NCI-H187 (cell line): ENCODE measurements at places on chromosomes 13 and 19.

DNA sequence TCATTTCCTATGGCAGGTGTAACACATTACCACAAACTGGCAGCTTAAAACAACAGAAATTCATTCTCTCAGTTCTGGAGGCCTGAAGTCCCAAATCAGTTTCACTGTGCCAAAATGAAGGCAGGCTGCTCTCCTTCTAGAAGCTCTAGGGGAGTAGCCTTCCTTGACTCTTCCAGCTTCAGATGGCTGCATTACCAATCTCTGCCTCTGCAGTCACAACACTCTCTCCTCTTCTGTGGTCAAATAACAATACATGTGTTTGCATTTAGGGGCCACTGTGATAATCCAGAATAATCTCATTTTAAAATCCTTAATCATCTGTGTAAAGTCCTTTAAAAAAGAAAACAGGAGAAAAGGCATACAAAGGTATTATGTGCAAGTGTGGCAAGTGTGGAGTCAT, 7.8 kb downstream of the DIAPH3 start:
- no peak for DNase-seq

DNA sequence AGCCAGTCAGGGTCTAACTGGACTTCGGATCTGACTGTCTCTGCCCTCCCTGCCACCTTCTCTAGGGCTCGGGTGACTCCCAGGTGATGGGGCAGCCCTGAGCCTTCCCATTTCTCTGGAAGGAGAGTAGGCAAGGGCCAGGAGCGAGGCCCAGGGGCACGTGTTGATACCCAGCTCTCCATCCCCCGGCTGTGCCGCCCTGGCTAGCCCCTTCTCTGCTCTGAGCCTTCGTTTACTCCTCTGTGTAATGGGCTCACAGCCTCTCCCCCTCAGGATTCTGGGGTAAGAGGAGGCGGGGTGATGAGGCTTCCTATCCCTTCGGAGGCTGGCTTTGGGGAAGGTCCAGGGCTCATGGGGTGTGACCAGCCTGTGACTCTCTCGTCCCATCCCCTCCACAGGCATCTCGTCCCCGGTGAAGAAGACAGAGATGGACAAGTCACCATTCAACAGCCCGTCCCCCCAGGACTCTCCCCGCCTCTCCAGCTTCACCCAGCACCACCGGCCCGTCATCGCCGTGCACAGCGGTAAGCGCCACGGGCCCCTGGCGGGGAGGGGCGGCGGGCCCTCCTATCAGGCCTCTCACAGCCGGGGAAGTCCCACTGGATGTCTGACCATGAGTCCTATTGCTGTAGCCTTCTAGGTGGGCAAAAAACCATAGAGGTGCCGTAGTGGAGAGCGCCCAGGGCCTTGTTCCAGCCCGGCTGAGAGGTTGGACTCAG, 31.6 kb downstream of the SMIM24 start:
- no peak for DNase-seq

GRCh38 chr13:32195713-32196112, 119.5 kb downstream of the ZAR1L start:
- DNase-seq: no peak

DNA sequence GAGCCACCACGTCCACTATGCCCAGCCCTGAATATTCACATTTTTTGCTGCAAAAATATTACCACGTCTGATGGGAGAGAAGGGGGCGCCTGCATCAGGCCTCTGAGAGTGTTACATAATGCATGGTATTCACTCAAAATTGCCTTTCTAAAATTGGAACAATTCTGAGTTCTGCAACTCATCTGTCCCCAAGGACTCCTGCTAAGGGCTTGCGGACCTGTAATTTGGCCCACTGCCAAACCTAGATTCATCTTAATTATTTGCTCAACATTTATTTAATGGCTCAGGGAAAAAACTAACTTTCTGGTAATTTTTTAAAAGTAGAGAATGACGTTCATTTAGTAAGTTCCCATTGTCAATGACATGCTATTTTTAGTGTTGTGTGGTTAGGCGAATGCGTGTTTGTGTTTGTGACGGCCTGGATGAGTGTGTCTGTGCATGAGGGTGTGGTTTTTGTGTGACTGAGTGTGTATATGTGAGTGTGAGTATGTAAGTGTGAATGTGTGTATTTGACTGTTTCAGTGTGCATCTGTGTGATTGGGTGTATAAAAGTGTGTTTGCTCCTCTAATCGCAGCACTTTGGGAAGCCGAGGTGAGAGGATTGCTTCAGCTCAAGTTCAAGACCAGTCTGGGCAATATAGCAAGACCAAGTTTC, 8.8 kb downstream of the INAFM1 start:
- no peak for DNase-seq

DNA sequence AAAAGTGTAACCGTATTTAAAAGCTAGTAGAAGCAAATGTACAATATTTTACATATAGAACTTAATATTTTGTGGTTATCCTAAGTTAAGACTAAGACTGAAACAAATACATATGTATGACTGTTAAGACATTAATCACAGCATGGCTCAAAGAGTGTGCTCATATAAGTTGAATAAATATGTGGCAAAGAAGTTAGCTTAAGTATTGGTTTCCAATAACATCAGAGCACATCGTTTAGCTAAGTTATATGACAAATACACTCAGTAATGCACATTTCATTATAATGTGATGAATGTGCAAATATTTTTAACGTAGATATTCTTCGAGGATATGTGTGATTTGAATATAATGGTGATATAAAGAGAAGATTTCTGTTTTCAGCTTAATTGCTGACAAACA, 253.8 kb downstream of the SLITRK5 start:
- no peak for DNase-seq

GRCh38 chr19:15551293-15552004, 43.1 kb downstream of the CYP4F22 start:
- DNase-seq: no peak

- DNase-seq: no peak
These were observed 8.3 kb upstream of the MZF1 start for GRCh38 chr19:58581227-58582141.

DNA sequence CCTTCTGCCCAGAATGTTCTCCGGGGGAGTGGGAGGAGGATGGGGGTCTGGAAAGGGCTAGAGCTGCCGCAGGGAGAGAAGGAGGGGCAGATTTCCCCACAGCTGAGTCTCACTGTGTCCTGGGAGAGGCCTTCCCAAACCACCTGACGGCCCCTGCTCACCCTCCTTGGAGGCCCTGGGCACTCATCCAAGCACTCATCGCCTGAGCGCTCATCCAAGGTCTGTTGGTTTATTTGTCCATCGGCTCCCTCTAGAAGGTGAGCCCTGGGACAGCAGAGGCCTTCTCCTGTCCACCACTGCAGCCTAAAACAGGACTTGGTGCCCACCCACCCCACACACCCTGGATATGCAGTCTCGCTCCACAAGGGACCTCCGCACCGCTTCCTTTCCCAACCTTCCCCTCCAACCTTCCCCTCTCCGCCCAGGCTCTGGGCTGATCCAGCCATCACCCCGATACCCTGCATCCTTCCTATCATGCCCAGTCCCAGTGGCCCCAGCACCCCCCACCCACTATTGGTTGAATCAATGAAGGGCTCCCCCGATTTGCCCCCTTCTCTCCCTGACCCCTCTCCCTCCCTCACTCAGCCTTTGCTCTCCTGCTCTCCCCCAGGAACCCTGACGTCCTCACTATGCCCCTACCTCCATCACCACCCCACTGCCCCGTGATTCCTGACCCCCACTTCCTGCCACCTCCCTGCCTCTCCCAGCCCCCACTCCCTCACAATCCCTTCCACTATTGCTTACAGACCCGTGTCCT, 1.7 kb downstream of the UBXN6 start:
- DNase-seq: no peak

GRCh38 chr13:109369353-109370052, 416.9 kb downstream of the IRS2 start:
- DNase-seq: no peak

DNA sequence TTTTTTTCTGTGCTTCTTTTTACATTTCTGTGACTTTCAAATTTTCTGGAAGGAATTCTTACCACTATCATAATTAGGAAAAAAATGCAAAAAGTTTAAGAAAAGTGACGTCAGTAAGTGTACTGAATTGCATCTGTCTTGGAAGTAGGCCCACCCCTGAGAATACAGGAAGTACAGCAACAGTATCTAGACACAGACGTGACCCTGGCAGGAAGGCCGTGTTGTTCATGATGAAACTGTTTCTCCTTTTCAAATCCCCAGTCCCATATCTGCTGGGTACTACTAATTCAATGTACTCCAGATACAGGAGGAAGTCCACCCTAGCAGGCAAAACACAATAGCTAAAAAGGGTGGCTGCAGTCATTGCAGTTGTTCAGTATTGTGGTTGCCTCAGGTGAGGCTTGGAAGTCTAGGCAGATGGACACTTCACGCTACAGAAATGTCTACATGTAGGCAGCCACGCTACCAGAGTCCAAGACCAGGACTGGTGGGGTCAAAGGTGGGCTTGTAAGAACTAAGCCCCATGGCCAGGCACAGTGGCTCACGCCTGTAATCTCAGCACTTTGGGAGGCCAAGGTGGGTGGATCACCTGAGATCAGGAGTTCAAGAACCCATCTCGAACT, 49.6 kb upstream of the MED4 start:
- DNase-seq: no peak

- DNase-seq: no peak
These were observed 140 bp downstream of the PLEKHJ1 start for GRCh38 chr19:2236064-2236313.

DNA sequence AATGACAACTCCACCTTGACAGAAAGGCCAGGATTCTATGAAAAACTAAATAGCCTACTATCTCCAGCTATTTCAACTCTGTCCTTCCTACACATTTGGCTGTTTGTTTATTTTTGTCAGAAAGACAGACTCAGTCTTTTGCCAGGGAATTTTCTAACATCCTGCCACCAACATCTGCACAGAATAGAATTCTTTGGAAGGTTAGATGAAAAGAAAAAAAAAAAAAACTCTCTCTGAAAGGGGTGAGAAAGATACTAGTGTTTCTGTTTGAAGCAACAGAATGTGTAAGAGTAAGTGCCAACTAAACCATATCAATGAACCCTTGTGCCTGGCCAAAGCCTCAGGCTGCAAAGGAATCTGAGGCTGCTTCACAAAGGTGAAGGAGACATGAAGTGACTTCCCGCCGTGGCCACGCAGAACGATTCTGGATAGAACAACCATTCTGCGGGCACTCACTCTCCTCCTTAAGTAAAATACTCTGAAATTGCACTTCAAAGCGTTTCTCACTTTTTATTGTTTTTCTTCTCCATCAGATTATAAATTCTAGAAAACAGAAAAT, 498.2 kb downstream of the IRS2 start:
- DNase-seq: no peak

DNA sequence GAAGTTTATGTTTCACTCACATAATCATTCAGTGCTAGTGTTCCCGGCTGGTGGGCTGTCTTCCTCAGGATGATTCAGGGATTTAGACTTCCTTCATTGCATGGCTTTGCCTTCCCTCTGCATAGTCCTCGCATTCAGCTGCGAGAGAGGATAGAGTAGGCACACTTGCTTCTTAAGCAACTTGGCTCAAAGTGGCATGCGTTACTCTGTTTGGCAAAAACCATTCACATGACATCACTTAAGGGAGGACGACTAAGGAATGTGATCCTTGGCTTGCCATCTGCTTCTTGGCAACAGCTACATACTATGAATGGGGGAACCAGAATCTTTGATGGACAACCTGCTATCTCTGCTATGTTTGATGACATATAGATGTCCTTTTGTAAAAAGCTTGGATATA, 359.3 kb downstream of the TDRD3 start:
- no peak for DNase-seq

DNA sequence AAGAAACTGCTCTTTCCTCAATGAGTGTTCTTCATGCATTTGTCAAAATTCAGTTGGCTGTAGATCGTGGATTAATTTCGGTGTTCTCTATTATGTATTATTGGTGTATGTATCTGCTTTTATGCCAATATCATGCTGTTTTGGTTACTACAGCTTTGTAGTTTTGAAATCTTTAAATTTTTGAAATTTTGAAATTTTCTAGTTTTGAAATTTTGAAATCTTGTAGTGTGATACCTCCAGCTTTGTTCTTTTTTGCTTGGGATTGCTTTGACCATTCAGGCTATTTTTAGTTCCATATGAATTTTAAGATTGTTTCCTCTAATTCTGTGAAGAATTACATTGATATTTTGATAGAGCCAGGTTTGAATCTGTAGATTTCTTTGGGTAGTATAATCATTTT, 3.1 kb downstream of the CD33 start:
- DNase-seq: no peak

DNA sequence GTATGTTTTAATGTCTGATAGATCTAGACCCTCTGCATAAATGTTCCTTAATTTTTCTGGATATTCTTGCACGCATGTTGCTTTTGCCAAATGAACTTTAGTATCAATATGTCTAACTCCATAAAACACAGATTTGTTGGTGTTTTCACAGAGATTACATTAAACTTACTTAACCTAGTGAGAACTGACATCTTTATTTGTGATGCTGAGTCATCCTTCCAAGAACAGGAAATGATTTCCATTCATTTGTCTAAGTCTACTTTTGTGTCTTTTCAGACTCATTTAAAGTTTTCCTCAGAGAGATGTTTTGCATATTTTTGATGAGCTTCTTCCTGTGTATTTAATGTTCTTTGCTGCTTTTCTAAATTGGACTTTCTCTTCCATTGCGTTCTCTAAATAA, 184.0 kb downstream of the SLC7A1 start:
- DNase-seq: no peak

DNA sequence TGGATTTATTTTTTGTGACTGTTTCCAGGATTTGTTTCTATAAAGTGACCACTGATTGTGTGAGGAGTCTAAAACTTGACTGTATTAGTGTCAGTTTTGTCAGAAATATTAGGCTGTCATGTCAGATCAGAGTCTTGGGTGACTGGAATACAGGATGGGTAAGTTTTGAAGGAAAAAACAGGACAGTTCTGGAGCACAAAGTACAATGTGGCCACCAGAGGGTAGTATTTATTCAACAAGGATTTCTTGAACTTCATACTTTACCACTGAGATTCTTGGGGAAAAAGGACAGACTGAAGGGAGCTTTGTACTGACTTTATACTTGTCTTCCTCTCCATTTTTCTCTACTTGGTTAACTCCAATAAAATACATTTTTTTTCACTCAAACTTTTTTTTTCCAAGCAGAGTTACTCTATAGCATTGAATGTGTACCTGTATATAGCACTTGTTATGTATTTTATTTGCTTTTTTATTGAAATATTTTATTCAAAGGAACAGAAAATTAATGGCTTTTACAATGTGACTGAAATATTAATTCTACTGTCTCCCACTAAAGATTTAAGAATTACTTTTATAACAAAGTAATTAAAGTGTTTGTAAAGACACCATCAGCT, 51.1 kb downstream of the LMO7 start:
- DNase-seq: no peak
